ENCODE measurements at places on chromosomes 5 and 9.

GRCh38 chr9:129929496-129930125 is 94.4 kb downstream of the USP20 start:
- DNase-seq: no peak
- H3K4me1 ChIP-seq: peaks cover 16% of the 10 kb centered on the region
- H3K4me3 ChIP-seq: no peak overlapping the region
- no peak overlapping the region for H3K27ac ChIP-seq

GRCh38 chr5:157558681-157559080 is 16.9 kb downstream of the ADAM19 start:
- H3K27ac ChIP-seq: no peak overlapping the region
- no peaks in the 10 kb centered on the region for H3K27me3 ChIP-seq
- DNase-seq: no peak
- peaks cover 5% of the 10 kb centered on the region for H3K36me3 ChIP-seq
- no peak overlapping the region for H3K4me3 ChIP-seq

GRCh38 chr5:58406394-58406793 is 53.5 kb downstream of the PLK2 start:
- H3K36me3 ChIP-seq: no peaks in the 10 kb centered on the region
- H3K27me3 ChIP-seq: no peaks in the 10 kb centered on the region
- no peak overlapping the region for H3K27ac ChIP-seq
- H3K4me1 ChIP-seq: no peaks in the 10 kb centered on the region

GRCh38 chr5:150763023-150763769 is 4.4 kb upstream of the DCTN4 start:
- no peak overlapping the region for H3K27ac ChIP-seq
- H3K4me1 ChIP-seq: peaks cover 9% of the 10 kb centered on the region
- no peak for DNase-seq
- no peaks in the 10 kb centered on the region for H3K36me3 ChIP-seq
- H3K4me3 ChIP-seq: no peak overlapping the region

GRCh38 chr5:68242743-68243142 is 27.2 kb downstream of the PIK3R1 start:
- H3K27ac ChIP-seq: peak overlapping the region; percentile 49
- peaks cover 16% of the 10 kb centered on the region for H3K36me3 ChIP-seq
- no peak for DNase-seq

DNA sequence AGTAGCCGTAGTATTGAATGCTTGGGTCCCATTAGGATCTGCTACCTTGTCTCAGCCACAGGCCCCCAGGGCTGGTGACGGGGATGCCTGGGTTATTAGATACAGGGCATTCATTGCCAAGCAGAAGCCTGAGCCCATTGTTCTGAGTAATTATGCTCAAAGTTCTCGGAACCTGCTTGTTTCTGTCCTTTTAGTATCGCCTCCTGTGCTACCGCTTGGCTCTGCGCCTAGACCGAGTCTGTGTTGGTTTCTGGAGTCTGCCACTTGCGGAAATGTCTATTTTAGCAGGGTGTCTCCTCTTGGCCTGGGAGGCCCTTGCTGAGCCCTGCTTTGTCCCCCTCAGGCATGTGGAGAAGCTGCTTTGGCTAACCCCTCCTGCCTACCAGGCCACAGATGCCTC is 506.1 kb downstream of the BNC2 start:
- H3K4me1 ChIP-seq: no peaks in the 10 kb centered on the region
- no peak for DNase-seq
- H3K27ac ChIP-seq: no peak overlapping the region
- no peak overlapping the region for H3K4me3 ChIP-seq
- no peaks in the 10 kb centered on the region for H3K27me3 ChIP-seq

GRCh38 chr9:112925058-112925641 is 34.5 kb upstream of the SLC46A2 start:
- no peak for DNase-seq
- H3K36me3 ChIP-seq: no peaks in the 10 kb centered on the region
- no peak overlapping the region for H3K4me3 ChIP-seq

- H3K27me3 ChIP-seq: no peaks in the 10 kb centered on the region
- no peak overlapping the region for H3K27ac ChIP-seq
- H3K4me1 ChIP-seq: peaks cover 65% of the 10 kb centered on the region
- no peaks in the 10 kb centered on the region for H3K36me3 ChIP-seq
- H3K4me3 ChIP-seq: no peak overlapping the region
Observed at GRCh38 chr5:79509244-79509885, 4.6 kb downstream of the HOMER1 start.

DNA sequence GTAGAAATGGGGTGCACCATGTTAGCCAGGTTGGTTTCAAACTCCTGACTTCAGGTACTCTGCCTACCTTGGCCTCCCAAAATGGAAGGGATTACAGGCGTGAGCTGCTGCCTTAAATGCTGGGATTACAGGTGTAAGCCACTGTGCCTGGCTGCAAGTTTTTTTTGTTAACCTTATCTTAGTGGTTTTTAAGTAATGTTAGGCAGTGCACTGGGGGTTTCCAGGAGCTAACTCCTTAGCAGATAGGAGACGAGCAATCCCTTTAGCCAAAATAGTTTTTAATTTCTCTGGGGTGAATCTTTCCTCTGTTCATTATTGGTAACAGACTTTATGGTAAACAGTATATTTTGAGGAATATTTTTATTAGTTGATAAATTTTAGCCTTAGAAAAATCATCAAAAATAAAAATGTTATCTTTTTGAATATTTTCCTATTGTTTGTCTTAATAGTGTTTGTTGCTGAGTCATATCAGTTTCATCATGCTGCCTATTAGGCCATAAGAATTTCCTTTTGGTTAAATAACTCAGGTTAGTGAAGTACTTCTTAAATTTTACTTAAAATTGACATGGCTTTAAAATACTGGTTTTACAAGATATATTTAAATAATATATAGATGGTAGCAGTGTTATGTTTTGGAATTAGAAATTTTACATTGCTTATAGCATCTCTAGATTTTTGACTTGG is 37.9 kb downstream of the LMNB1 start:
- no peak for DNase-seq
- H3K27ac ChIP-seq: no peak overlapping the region
- no peaks in the 10 kb centered on the region for H3K4me1 ChIP-seq

DNA sequence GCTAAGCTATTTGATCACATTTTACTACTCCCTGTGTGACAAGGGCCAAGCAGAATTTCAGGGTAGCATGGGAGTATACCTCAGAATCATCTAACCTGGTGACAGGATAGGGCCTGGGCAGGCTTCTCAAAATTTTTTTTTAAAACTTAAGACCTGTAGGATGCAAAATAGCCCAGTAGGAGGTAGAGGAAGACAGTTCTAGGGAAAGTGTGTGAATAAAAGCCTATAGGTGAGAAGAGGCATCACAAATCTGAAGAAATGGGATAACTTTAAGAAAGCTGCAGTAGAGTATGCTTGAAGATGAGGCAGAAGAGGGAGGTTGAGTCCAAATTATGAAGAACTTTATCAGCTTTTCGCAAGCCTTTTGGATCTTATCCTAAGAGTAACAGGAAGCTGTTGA is 32.3 kb downstream of the CNTRL start:
- H3K4me1 ChIP-seq: no peaks in the 10 kb centered on the region
- no peak for DNase-seq
- no peak overlapping the region for H3K27ac ChIP-seq
- H3K27me3 ChIP-seq: no peaks in the 10 kb centered on the region
- peaks cover 42% of the 10 kb centered on the region for H3K36me3 ChIP-seq

GRCh38 chr9:122015170-122015821 is 77.8 kb downstream of the TTLL11 start:
- no peaks in the 10 kb centered on the region for H3K36me3 ChIP-seq
- no peaks in the 10 kb centered on the region for H3K27me3 ChIP-seq
- no peak overlapping the region for H3K4me3 ChIP-seq
- H3K27ac ChIP-seq: no peak overlapping the region
- no peaks in the 10 kb centered on the region for H3K4me1 ChIP-seq

GRCh38 chr9:78606001-78606379 is 309.1 kb downstream of the PSAT1 start:
- H3K27me3 ChIP-seq: peaks cover 2% of the 10 kb centered on the region
- no peak overlapping the region for H3K4me3 ChIP-seq
- no peaks in the 10 kb centered on the region for H3K36me3 ChIP-seq

DNA sequence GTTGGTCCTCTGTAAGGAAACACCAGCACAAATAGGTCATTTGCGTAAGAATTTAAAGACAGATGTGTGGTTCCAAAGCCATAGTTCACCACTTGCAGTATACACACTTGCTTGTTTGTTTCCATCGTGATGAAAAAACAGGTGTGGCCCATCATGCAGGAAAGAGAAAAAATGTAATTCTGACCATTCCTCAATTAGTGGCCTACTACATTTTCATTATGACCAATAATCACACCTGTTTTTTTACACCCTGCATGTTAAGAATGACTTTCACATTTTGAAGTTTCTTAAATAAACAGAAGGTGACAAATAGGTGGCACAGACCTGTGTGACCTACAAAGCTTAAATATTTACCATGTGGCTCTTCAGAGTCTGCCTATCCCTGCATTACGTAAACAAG is 2.2 kb upstream of the ICE1 start:
- peaks cover 38% of the 10 kb centered on the region for H3K4me1 ChIP-seq
- H3K4me3 ChIP-seq: no peak overlapping the region
- DNase-seq: no peak
- no peaks in the 10 kb centered on the region for H3K27me3 ChIP-seq
- no peaks in the 10 kb centered on the region for H3K36me3 ChIP-seq

GRCh38 chr5:121503111-121503840 is 348.4 kb upstream of the FTMT start:
- DNase-seq: peak; percentile 23
- peaks cover 6% of the 10 kb centered on the region for H3K4me1 ChIP-seq
- H3K4me3 ChIP-seq: no peak overlapping the region
- H3K27ac ChIP-seq: no peak overlapping the region

GRCh38 chr9:87615136-87615535 is 110.8 kb upstream of the CTSL start:
- H3K27ac ChIP-seq: no peak overlapping the region
- no peaks in the 10 kb centered on the region for H3K36me3 ChIP-seq
- DNase-seq: no peak
- H3K4me3 ChIP-seq: no peak overlapping the region
- H3K27me3 ChIP-seq: no peaks in the 10 kb centered on the region

DNA sequence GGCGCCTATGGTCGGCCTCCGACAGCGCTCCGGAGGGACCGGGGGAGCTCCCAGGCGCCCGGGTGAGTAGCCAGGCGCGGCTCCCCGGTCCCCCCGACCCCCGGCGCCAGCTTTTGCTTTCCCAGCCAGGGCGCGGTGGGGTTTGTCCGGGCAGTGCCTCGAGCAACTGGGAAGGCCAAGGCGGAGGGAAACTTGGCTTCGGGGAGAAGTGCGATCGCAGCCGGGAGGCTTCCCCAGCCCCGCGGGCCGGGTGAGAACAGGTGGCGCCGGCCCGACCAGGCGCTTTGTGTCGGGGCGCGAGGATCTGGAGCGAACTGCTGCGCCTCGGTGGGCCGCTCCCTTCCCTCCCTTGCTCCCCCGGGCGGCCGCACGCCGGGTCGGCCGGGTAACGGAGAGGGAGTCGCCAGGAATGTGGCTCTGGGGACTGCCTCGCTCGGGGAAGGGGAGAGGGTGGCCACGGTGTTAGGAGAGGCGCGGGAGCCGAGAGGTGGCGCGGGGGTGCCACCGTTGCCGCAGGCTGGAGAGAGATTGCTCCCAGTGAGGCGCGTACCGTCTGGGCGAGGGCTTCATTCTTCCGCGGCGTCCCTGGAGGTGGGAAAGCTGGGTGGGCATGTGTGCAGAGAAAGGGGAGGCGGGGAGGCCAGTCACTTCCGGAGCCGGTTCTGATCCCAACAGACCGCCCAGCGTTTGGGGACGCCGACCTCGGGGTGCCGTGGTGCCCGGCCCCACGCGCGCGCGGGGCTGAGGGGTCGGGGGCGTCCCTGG is 561 bp downstream of the DAPK1 start:
- DNase-seq: no peak
- no peaks in the 10 kb centered on the region for H3K27me3 ChIP-seq
- H3K4me1 ChIP-seq: no peaks in the 10 kb centered on the region
- no peaks in the 10 kb centered on the region for H3K36me3 ChIP-seq
- no peak overlapping the region for H3K4me3 ChIP-seq

- no peak overlapping the region for H3K27ac ChIP-seq
- H3K27me3 ChIP-seq: no peaks in the 10 kb centered on the region
Observed at GRCh38 chr5:95686651-95687050, 3.9 kb upstream of the SPATA9 start.

DNA sequence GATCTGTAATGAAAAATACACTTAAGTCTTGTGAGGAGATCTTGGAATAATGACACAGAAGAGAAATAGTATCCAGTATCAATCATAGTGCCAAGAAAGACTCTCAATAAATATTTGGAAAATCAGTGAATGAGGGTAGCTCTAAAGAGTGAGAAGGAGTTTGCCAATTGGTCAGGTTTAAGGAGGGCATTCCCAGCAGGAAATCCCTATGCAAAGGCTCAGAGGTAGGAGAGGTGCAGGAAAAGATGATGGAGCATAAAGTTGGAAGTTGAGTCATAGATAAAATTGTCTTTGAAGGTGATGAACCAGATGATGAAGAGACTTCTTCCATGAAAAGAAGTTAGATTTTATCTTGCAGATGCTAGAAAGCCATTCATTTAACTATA is 27.8 kb downstream of the TNPO1 start:
- H3K4me1 ChIP-seq: peaks cover 12% of the 10 kb centered on the region
- H3K27ac ChIP-seq: no peak overlapping the region
- DNase-seq: no peak
- H3K4me3 ChIP-seq: no peak overlapping the region
- H3K36me3 ChIP-seq: peaks cover under 1% of the 10 kb centered on the region

GRCh38 chr5:17075236-17075635 is 139.1 kb upstream of the MYO10 start:
- H3K27me3 ChIP-seq: no peaks in the 10 kb centered on the region
- H3K27ac ChIP-seq: no peak overlapping the region
- no peaks in the 10 kb centered on the region for H3K36me3 ChIP-seq
- DNase-seq: no peak
- no peaks in the 10 kb centered on the region for H3K4me1 ChIP-seq
- H3K4me3 ChIP-seq: no peak overlapping the region

DNA sequence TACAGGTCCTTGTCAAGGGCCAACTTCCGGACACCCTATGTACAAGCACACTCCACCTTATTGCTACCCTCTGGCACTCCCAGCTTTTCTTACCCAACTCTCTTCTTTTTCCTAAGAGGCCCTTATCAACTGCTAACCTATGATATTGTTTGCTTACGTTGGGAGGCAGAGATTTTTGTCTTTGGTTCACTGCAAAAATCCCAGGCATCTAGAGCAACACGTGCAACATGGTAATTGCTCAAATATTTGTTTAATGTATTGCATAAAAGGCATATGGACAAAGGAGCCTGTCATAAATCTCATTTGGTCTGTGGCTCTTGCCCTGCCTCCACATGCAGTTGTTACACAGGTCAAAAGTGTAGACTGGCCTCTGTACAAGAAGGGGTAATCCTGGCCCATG is 35.8 kb upstream of the ATP10B start:
- H3K36me3 ChIP-seq: no peaks in the 10 kb centered on the region
- H3K27ac ChIP-seq: no peak overlapping the region
- no peak overlapping the region for H3K4me3 ChIP-seq
- no peaks in the 10 kb centered on the region for H3K27me3 ChIP-seq

DNA sequence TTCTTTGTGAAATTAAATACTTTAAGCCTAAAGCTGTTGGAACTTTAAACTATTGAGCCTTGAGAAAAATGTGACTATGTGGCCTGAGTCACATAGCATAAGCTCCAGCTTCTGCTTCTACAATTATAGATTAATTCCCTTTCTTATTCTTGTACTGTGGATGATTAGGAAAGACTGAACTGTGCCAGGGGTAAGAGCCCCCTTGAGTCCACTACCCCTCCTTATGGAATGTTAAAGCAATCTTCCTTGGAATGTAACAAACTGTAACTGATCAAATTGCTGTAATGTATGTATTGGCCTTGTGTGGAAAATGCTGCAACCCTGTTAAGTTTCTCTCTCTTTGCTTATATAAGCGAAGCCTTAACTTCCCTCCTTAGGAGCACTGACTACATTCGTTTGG is 273.2 kb downstream of the FAM170A start:
- no peak overlapping the region for H3K4me3 ChIP-seq
- H3K36me3 ChIP-seq: no peaks in the 10 kb centered on the region
- H3K4me1 ChIP-seq: no peaks in the 10 kb centered on the region
- no peak for DNase-seq
- H3K27ac ChIP-seq: no peak overlapping the region
